ENCODE measurements at places on chromosomes 1 and 21.

DNA sequence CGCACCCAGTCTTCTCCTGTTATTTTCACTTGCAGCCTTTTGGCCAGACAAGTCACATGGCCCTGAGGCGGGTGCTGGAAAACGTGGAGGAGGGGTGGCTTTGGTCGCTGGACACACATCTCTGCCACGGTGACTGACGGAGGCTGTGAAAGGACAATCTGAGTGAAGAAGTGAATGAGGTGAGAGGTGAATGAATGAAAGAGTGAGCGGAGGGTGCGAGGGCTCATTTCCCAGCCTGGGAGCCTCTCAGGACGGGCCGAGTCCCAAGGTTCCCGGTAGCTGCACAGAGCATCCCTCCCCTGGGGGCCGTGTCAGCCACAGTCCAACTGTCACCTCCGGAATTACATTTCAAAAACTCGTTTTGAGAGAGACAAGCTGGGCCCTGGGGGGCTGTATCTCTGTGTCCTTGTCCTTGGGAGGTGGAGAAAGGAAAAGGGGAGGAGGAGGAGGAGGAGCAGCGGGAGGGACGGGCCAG is 89.6 kb downstream of the UBIAD1 start:
- peak; percentile 90 for DNase-seq

- DNase-seq, result no peak
Measured at GRCh38 chr1:30413606-30414005, 309.8 kb downstream of the MATN1 start.

DNA sequence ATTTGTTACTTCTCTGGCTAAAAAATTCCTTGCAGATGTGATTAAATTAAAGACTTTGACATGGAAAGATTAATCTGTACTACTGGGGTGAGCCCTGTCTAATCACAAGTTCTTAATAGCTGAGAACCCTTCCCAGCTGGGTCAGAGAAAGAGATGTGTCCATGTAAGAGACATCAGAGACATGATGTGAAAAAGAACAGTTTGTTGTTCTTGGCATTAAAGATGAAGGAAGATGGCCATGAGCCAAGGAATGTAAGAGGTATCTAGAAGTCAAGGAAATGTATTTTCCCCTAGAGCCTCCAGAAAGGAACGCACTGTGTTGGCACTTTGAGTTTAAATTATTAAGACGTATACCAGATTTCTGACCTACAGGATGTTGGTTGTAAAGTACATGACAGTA is 1271.5 kb upstream of the PRMT6 start:
- no peak for DNase-seq

- no peak for DNase-seq
Measured at GRCh38 chr1:169570172-169570574, 16.1 kb downstream of the F5 start.

DNA sequence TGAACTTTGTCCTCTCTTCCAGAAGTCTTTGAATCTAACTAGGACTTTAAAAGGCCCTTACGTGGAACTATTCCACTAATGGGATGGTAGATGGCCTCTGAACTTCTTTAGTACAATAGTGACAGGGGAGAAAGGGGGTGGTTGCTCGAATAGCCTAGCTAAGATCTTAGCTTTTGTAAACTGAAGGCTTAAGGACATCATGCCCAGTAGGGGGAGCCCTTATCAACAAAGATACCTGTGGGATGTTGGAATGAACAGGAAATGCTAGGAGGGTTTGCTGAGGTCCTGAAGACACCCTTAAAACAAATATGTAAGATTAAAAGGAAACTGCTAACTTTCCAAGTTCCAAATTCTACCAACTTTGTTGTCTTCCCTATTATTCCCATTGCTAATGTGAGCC is 33.2 kb downstream of the NHLH2 start:
- DNase-seq, result peak; percentile 77

DNA sequence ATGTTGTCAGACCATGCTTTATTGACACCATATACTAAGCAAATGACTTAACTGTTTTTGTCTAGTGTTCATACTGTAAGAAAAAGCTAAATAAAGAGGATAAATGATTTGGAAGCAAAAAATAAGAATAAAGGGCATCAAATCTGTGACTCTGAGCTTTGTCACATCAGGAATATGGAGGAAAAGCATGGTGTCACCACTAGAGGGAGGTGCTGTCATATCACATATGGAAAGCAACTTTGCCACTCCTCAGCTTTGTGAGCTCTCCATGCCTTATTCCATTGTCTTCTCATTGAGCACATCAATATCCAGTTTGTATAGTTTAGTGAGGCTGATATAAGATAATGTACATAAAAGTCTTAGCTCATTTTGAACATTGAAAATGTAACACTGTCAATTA is 20.8 kb upstream of the GBP1 start:
- no peak for DNase-seq

DNA sequence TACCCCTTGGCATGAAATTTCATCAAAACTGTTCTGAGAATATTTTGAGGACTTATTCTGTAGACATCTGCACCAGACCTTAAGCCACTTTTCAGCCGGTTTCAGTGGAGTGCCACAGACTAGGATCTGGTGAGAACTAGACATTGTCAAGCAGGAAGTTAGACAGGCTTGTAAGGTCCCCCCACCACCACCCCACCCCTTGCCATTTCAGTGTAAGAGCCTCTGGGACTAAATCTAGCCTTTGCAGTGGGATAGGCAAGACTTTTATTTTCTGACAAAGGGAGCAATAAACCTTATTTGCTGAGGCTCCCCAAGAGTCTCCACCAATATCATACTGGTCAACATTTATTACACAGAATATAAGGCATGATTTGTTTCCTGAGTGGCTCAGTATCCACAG is 77.9 kb upstream of the EXO1 start:
- DNase-seq, result no peak

- DNase-seq, result no peak
Measured at GRCh38 chr1:36900128-36900527, 134.2 kb downstream of the GRIK3 start.

DNA sequence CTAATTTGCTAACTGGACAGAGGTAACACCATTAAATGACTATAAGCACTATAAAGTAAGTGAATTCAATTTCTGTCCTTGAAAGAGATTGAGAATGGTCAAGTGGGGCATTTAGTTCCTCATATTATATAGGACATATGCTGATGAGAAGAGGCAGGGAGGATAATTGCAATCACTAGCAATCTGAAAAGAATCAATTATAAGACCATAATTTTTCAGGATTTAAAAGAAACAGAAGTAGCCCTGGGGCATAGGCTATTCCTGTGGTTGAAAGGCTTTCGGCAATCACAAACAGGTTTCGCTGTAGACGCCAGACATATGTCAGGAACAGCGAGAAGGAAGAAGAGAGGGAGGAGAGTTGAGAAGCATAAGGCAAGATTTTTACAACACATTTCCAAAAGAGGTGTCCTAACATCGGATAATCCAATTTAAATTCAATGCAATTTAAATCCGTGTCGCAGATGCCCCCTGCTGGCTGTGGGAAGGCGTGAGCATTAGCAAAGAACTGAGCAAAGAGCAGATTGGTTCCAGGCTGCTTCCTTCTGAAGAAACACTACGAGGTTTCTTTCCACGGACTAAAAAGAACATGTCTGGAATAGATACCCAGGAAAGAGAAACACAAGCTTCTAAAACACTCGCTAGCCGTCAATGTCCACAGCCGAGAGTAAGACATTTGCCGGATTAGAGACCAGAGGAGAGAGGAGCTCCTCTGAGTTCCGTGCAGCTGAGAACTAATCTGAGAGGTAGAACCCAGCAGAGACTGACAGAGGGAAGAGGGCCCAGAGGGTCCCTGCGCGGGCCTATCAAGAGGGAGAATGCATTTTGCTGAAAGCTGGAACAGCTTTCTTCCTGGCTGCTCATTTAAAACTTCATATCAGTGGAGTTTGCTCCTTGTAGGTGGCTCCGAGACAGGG is 27.9 kb downstream of the RGS5 start:
- DNase-seq, result peak; percentile 35

GRCh38 chr1:62688687-62689085 is 500 bp upstream of the DOCK7 start:
- DNase-seq, result no peak

DNA sequence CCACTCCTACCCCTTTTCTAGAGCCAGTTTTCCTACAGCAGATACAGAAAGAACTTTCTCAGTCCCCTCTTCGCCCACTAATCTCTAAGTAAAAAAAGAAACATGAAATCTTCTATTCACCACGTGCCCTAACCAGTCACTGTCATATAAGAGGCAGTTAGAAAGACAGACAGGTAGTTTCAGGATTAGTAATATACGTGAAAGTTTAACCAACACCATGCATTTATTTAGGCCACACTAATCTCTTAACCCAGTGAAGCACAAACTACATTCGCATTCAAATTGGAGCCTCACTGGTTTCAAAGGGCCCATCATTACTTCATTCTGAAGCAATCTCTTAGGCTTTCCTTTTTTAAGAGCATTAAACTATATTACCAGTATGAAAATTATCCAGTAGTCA is 10.1 kb downstream of the GPATCH2 start:
- DNase-seq, result no peak

DNA sequence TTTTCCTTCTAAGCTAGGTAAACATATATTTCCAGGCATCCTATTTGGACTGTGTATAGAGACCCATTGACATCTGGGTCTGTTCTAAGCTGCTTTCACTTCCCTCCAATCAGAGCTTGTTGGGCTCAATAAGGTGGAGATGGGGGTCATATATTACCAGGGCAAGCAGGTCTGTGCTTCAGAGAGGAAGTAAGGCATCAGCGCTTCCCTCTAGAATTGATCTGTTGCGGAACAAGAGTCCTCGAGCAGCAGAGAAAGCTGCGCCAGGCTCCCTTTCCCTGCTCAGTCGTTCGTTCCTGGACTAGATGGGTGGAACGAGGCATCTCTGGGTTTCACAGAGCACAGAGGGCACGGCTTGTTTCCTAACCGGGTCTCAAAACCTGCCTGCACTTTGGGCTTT is 63.5 kb downstream of the DISC1 start:
- DNase-seq, result peak; percentile 56

DNA sequence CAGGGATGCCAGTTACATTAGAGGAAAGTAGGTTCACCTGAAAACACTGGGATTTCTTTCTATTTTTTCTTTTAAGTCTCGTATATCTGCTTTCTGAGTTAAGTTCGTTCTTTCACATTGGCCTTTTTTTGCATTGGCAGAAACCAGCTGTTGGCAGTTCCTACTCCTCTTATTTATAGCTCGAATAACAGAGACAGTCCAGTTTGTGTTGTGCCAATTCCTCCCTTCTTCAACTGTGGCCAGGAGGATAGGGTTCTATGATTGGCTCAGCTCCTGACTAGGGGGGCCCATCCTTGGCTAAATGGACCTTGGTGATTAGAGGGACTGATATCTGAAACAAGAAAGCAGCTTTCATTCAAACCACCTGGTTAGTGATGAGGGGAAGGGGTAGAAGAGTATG is 115.8 kb downstream of the RPS6KC1 start:
- DNase-seq, result no peak

GRCh38 chr1:203526572-203526971 is 32.6 kb downstream of the OPTC start:
- no peak for DNase-seq

DNA sequence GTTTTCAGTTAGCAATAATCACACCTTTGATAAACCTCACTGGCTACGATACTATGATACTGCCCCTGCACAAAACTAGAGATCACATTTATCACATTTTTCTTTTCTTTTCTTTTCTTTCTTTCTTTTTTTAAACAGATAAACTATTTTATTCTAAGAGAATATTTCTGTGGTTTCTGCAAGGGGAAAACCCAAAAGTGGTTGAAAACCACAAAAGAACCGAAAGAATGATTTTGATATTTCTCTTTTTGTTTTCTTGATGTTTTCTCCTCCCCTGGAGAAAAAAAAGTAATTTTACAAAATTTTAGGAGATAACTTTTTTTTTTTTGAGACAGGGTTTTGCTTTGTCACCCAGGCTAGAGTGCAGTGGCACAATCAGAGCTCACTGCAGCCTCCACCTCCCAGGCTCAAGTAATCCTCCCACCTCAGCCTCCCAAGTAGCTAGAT is 18.4 kb upstream of the FRRS1 start:
- DNase-seq, result no peak

DNA sequence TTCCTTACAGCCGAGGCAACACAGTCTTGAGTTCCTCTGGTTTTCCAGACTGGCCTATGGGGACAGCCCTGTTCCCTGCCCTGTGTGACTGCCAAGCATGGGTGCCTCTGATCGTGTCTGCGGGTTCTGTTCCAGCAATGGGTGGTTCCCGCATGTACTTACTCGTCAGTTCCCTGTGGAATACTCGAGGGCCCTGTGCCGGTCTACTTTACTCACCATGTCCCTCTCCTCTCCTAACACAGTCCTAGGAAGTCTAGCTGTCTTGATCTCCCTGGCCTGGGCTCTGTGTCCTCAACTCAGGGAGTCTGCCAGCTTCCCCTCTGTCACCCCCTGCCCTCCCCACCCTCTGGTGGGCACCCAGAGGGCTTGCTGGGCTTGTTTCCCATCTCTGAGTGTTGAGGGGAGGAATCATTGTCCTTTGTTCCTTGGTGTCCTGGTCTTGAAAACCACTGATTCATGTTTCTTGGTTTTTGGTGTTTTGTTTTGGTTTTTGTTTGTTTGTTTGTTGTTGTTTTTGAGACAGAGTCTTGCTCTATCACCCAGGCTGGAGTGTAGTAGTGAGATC is 36.0 kb downstream of the TRAPPC10 start:
- peak; percentile 15 for DNase-seq

- no peak for DNase-seq
Measured at GRCh38 chr1:33519240-33519884, 46.9 kb downstream of the ZSCAN20 start.

GRCh38 chr21:45012662-45013259 is 61.6 kb upstream of the ADARB1 start:
- DNase-seq, result peak; percentile 82

Data from NCI-H2171 treated with DMSO at 0.1 percent for 48 hours (cell line).